Occipital lobe (tissue), 3 donors: ENCODE measurements at places on chromosomes 2 and 18. TPM values are rescaled to one million over a fixed set of nuclear protein-coding genes. Genes with fewer than 3 reads are reported as not detected.

The MYO5B gene
- total RNA-seq: 30.7 TPM

The CTDP1 gene
- 14.5 TPM for total RNA-seq

The TLX2 gene
- not detected for total RNA-seq

The CHRNG gene
- total RNA-seq: 0.16 TPM

The TRPM8 gene
- 0.47 TPM for total RNA-seq

DNA sequence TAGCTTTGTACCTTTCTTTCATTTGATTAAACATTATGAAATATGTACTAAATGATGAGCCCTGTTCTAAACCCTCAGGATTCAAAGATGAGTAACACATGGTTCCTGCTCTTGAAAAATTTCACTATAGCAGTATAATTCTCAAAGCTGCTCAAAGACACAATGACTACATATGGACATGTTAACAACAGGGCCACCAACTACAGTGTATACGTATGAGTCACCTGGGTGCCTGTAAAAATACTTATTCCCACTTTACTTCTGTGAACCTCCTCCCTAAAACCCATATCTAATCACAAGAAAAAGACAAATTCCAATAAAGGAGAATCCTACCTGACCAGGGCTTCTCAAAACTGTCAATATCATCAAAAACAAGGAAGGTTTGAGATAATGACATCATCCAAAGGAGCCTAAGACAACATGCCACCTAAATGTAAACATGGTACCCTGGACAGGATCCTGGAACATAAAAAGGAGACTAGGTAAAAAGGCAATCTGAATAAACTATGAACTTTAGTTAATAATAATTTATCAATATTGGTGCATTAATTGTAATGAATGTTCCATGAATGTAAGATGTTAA lies 84.7 kb downstream of the FAM161A start:
- DNase-seq: no peak

- no peak for DNase-seq
Measured at GRCh38 chr2:120066800-120067547, 54.1 kb downstream of the EPB41L5 start.

- DNase-seq: no peak
Measured at GRCh38 chr2:20702563-20702962, 35.6 kb downstream of the GDF7 start.

GRCh38 chr2:170201734-170202393 lies 23.9 kb downstream of the MYO3B start:
- no peak for DNase-seq

GRCh38 chr2:42957109-42957860 lies 164.9 kb upstream of the HAAO start:
- no peak for DNase-seq

DNA sequence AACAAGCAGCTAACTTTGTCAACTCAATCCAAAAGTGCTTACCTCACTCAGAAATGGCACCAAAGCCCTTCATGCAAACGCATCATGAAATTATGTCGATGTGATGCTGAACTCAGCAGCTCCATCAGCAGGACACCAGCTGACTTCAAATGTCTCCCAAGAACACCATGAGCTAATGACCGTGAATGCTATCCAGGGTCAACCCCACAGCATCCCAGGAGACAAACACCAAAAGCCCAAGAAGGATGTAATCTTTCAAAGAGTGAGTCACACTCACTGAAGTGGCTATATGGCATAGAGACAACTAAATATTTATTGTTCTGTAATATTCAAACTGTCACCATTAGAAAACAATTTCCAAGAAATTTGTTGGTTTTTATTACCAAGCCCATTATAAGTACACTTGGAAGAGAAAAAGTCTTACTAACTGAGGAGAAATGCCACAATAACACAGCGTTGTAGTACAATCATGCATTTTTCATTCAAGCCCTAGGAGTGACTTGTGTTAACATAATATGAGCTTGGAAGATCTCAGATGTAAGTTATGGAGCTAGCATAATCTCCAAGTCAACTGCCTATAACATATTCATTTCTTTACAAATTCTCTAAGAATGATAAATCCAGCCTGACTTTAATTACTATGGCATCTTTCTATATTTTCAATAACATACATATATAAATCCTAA lies 165.0 kb upstream of the CCDC68 start:
- DNase-seq: no peak

DNA sequence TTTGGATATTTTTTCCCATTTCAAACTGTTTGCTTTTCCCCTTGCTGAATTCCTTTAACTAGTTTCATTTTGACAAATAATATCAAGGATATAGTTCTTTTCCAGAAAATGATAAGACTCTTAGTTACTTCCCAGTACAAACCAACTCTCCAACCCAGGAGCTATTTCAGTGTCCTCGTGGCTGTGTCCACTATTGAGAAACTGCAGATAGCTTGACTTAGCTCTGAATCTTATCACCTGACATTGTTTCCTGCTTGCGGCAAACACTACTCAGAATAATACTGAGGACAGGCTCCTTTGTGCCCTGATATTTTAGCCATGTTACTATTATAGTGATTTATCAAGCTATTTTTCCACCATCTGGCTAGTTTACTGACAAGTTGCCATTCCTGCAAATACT lies 74.6 kb downstream of the KLF7 start:
- DNase-seq: no peak
